Endodermal cell (in vitro differentiated cells): ENCODE measurements at places on chromosomes 1 and 21.

DNA sequence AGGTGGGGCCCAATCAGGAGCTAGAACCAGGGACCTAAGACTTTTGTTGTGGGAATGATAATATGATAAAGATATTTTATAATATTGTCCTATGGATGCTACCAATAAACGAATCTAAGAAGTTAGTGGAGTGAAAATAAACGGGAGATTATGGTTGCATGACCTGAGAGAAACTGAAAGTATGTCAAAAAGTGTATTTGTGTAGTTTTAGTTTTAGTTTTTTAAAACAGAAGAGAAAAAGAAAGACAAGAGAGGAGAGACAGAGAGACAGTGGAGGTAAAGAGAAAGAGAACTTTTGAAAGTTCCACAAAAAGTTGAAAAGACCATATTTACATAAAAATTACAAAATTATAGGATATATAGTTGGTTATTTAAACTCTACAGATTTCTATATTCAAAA lies 64.1 kb upstream of the TMPRSS15 start:
- H3K4me1 ChIP-seq, result no peaks in the 10 kb centered on the region
- H3K36me3 ChIP-seq, result no peaks in the 10 kb centered on the region
- H3K4me3 ChIP-seq, result no peak overlapping the region
- DNase-seq, result no peak
- H3K27me3 ChIP-seq, result no peaks in the 10 kb centered on the region

DNA sequence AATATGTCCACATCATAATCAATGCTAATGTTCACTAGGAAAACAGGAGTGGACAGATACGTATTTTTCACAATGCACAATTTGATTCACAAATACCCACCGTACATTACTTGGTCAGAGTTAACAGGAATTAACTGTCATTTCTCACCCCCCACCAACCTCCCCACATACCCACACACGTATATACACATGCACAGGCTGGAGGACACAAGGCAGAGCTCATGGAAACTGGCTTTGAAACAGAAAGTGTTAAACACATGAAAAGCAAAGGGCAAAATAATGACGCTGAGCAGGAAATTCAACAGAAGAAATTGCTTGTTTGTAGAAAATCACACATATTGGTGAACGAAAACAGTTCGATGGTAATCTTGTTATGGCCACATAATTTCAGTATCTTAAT lies 188.4 kb upstream of the DMRTA2 start:
- no peaks in the 10 kb centered on the region for H3K27me3 ChIP-seq
- peaks cover 4% of the 10 kb centered on the region for H3K36me3 ChIP-seq
- DNase-seq, result no peak
- H3K27ac ChIP-seq, result no peak overlapping the region
- no peaks in the 10 kb centered on the region for H3K4me1 ChIP-seq
- no peak overlapping the region for H3K4me3 ChIP-seq

GRCh38 chr1:2347896-2348295 lies 43.5 kb downstream of the MORN1 start:
- no peak for DNase-seq
- no peak overlapping the region for H3K27ac ChIP-seq
- no peak overlapping the region for H3K4me3 ChIP-seq
- no peaks in the 10 kb centered on the region for H3K27me3 ChIP-seq
- H3K4me1 ChIP-seq, result no peaks in the 10 kb centered on the region

DNA sequence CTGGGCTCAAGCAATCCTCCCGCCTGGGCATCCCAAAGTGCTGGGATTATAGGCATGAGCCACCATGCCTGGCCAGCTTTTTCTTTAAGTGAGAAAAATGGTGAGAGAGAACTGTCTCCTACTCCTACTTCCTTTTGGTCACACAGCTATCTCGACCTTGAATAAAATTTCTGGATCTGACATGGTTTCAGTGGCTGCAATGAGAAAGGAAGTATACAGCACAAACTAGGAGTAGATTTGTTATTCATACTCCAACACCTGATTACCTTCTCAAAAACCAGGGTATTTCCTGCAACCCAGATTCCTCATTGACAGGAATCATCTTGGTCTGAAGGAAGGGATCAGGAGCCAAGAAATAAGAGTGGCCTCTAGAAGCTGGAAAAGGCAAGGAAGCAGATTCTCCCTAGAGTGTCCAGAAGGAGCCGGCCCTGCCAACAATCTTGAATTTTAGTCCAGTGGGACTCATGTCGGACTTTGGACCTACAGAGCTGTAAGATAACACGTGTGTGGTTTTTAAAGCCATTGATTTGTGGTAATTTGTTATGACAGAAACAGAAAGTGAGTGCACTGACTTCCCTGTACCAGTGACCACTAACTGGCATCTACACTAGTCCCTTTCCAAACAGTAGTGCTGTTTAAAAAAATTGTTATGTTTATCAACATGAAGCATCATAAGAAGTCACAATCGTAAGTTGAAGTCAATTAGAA lies 516.6 kb downstream of the SMYD3 start:
- no peak overlapping the region for H3K4me3 ChIP-seq
- H3K4me1 ChIP-seq, result no peaks in the 10 kb centered on the region
- no peak overlapping the region for H3K27ac ChIP-seq
- H3K27me3 ChIP-seq, result no peaks in the 10 kb centered on the region
- DNase-seq, result no peak
- no peaks in the 10 kb centered on the region for H3K36me3 ChIP-seq

- no peaks in the 10 kb centered on the region for H3K36me3 ChIP-seq
- DNase-seq, result no peak
- no peak overlapping the region for H3K27ac ChIP-seq
- H3K27me3 ChIP-seq, result no peaks in the 10 kb centered on the region
Measured at GRCh38 chr1:217627431-217627830, 3.5 kb downstream of the GPATCH2 start.

GRCh38 chr21:25964015-25964414 lies 206.6 kb downstream of the APP start:
- no peak overlapping the region for H3K4me3 ChIP-seq
- no peak overlapping the region for H3K27ac ChIP-seq
- H3K27me3 ChIP-seq, result no peaks in the 10 kb centered on the region
- peaks cover 16% of the 10 kb centered on the region for H3K4me1 ChIP-seq

DNA sequence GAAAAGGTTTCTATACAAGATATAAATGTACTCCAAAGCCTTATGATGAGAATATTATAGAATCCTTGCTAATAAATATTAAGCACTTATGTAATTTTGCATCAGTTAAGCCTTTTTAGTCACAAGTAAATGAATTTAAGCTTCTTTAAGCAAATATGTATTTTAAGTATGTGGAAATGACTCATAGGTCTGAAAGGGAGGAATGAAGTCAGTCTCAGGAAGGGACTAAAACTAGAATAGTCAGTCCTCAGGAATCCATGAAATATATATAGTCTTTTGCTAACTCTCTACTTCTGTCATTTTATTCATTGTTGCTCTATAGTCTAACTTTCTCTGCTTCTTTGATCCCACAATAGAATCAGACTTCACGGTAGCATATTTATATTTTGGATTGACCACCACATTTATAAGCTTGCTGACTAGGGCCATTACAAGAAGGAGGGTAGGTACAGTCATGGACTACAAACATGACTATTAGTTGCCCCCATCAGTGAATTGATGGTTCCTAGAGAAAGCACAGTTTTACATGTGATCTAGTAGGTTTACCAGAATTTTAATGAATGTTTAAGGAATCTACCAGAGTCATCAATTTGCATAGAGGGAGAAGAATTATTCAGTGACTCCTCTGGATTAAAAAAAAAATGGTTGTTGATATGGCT lies 20.2 kb upstream of the RABGGTB start:
- H3K36me3 ChIP-seq, result peaks cover 28% of the 10 kb centered on the region
- H3K4me1 ChIP-seq, result no peaks in the 10 kb centered on the region
- H3K27ac ChIP-seq, result no peak overlapping the region
- DNase-seq, result no peak

DNA sequence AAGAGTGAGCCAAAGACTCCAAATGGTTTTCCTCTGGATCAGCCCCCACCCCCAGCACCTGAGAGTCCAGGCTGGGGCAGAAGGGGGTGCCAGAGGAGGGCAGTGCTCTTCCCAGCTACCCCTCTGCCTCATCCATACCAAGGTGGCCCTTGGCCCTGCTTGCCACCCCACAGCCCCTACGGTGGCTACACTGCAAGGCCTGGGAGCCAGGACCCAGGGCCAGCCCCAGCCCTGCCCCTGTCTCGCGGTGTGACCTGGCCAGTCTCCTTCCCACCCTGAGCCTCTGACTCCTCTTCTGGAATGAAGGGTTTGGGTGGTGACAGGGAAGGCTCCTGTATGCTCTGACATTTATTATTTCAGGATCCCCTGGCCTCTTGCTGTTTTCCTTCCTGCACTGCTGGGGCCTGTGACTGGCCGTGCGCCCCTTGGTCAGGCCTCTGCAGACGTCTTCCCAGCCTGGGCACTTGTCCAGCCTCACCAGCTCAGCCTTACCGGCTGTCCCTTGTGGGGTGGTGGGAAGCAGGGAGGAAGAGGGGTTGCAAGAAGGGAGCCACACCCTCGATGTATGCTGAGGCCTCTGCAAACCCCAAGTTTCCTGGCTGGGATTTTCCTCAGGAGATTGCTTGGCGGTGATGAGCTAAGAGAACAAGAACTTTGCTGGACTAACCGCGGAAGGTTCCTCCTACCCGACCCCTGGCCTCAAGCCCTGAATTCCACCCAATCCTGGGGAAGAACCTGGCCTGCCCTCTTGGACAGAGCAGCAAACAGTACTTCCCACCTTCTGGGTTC lies 13.5 kb downstream of the ASAP3 start:
- no peak overlapping the region for H3K4me3 ChIP-seq
- no peaks in the 10 kb centered on the region for H3K36me3 ChIP-seq
- no peaks in the 10 kb centered on the region for H3K27me3 ChIP-seq
- no peak for DNase-seq
- no peak overlapping the region for H3K27ac ChIP-seq
- H3K4me1 ChIP-seq, result no peaks in the 10 kb centered on the region

GRCh38 chr1:62941780-62942179 lies 157.8 kb downstream of the ATG4C start:
- DNase-seq, result no peak
- no peaks in the 10 kb centered on the region for H3K27me3 ChIP-seq
- H3K4me3 ChIP-seq, result no peak overlapping the region
- no peaks in the 10 kb centered on the region for H3K4me1 ChIP-seq
